Activated T-cell treated with anti-CD3 and anti-CD28 coated beads, Interleukin-2, amount 50 U/mL, for 4 hours (primary cell): ENCODE measurements at places on chromosomes 11 and 22. TPM values are rescaled to one million over a fixed set of nuclear protein-coding genes. Genes with fewer than 3 reads are reported as not detected.

AGBL2 gene
- 1.7 TPM for total RNA-seq

DNA sequence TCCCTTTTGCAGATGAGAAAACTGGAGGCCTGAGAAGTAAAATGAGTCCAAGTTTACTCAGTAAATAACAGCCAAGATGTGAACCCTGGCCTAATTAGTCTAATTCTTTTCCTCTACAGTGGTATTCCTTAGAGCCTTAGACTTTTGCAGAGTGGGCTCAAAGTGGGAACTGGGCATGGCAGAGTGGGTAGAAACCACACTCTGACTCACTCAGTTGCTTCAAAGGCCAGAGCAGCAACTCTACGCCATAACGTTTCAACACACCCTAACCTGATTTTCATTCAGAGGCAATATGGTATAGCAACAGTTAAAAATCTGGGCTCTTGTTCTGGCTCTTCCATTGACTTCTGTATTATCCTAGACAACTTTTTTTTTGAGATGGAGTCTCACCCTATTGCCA is 2.8 kb downstream of the THRSP start:
- no peak for DNase-seq

GRCh38 chr11:62976109-62976508 is 8.7 kb downstream of the SLC22A6 start:
- no peak for DNase-seq

- DNase-seq = no peak
Measured at GRCh38 chr22:37044634-37045625, 6.6 kb upstream of the KCTD17 start.

GRCh38 chr11:94884376-94884775 is 89.0 kb downstream of the CWC15 start:
- no peak for DNase-seq

IGLL1 gene
- total RNA-seq = not detected

DNA sequence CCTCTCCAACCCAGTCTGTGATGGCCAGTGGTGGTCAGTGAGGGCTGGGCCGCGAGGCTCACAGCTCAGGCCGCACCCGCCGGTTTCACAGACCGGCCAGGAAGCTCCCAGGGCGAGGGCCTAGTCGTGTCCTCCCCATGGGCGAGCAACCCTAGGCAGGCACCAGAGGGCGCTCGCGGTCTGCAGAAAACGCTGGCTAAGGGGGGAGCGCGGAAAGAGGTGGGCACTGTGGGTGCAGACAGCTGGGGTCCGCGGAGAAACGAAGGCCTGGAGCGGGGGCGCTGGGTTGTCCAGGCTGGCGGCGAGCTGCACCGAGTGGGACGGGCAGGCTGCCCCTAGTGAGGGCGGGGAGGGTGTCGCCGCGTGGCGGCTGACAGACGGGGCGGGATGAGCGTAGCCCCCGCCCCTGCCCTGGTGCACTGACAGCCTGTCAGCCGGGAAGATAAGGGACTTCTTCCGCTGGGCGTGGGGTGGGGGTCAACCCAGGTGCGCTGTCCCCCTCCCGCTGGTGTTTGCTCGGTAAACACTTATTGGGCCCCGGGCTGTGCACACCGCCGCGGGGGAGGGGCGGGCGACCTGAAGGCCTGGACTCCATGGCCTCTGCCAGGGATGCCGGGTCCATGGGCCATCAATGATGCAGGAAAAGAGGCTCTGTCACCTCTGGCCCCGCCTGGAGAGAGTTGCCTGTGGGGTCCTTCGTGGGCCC is 7.5 kb downstream of the GP1BB start:
- DNase-seq = peak; percentile 88

PHOX2A gene
- not detected for total RNA-seq

GRCh38 chr11:60288531-60288930 is 8.1 kb downstream of the MS4A4A start:
- DNase-seq = no peak
